ENCODE measurements at places on chromosomes 16 and 17.

DNA sequence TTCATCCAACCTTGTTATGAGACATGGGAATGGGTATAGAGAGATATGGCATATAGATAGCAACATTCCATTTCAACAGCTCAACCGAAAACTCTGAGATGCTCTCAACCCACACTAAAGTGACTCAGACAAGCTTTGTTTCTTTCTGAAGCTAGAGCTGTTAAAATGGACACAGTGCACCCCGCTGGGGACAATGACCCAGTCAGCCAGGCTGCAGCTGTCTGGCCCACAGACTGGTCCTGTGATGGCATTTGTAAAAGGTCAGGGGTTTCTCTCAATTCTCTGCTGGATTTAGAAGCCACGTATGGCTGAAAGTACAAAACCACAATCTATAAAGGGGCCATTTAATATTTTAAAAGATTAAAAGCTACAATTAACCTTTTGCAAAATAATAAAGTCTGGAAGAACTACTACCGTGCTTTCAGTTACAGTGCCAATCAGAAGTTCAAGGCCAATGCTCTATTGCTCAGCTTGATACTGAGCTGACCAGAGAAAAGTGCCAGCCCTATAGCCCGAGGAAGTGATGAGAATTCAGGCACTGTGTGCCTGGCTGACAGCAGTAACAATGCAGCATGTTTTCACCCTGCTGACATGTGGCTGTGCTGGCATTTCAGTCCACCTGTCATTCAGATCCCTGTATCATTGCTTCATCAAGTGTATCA, 60.2 kb downstream of the TEX2 start:
- DNase-seq = no peak

DNA sequence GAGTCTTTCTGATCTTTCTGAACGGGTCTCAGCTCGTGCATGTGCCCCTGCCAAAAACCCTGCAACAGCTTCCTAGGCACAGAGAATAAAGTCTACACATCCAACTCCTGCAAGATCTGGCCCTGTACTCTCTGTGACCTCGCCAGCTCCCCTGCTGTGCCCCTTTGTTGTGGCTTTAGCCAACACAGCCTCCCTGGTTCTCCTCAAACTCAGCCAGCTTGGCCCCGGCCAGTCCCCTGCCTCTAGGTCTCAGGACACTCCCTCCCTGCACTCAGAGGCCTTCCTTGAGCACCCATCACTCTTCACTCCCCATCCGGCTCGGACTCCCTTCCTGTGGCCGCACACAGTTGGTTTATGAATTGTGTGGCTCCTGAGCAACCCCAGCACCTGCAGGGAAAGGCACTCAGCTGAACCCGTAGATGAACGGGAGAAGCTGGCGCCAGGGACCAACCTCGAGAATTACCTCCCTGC, 1.4 kb downstream of the CEP131 start:
- no peak for DNase-seq

GRCh38 chr16:49701789-49702494, 154.0 kb downstream of the ZNF423 start:
- DNase-seq = no peak

GRCh38 chr17:731644-732066, 741 bp upstream of the TLCD3A start:
- no peak for DNase-seq

- no peak for DNase-seq
These were observed 53.0 kb downstream of the SOCS3 start for GRCh38 chr17:78306913-78307312.

GRCh38 chr16:53121661-53122060, 66.9 kb downstream of the CHD9 start:
- no peak for DNase-seq

DNA sequence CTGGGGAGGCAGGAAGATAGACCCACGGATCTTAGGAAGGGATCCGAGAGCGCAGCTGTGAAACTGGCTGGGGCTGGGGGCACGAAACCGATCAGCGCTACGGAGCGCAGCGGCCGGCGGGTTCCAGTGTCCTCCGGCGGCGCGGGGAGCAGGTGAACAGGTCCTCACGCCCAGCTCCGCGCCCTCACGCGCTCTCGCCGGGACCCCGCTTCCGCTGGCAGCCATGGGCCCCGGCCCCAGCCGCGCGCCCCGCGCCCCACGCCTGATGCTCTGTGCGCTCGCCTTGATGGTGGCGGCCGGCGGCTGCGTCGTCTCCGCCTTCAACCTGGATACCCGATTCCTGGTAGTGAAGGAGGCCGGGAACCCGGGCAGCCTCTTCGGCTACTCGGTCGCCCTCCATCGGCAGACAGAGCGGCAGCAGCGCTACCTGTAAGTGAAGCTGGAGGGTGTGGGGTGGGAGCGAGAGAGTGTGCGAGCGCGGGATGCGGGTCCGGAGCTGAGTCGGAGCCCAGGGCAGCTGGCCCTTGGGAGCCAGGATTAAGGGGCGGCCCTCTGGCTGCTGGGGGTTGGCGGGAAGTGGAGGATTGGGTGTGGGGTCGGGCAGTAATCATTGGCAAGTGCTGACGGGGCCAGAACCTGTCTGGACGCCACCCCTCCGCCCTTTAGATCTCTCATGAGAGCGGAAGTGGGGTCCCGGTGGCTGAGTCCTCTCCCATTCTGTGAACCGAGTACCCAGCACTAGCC, 479 bp downstream of the ITGA3 start:
- DNase-seq = no peak

DNA sequence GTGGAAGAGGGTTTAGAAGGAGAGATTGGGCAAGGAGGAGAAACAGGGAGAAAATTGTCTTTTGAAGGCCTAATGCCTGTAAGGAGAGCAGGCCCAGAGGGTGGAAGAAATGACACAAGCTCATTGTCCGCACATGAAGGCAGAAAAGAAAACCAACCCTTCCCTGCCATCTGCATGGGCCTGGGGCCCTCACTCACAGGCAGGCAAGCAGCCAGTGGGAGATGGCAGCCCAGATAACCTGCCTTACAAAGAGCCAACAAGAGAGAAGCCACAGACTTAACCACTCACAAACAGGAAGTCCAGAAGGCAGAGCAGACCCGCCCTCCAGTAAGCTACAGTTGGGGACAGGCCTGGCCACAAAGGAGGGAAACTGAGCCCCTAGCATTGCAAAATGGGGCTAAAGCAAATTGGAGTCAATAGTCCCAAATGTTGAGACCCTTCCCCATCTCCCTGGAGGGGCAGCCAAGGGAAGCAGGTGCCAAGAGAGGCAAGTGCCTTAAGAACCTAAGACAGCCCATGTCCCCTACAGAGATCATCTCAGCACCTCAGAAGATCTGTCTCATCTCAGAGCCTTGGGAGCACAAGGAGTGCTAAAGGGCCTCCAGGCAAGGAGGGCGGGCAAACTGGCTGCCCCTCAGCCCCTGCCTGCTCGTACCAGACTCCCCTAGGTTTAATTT, 7.3 kb upstream of the TSPOAP1 start:
- peak; percentile 75 for DNase-seq

- no peak for DNase-seq
These were observed 39.1 kb downstream of the CCDC57 start for GRCh38 chr17:82173351-82174041.

- DNase-seq = no peak
These were observed 144.9 kb downstream of the HAPSTR1 start for GRCh38 chr16:9236319-9236718.

DNA sequence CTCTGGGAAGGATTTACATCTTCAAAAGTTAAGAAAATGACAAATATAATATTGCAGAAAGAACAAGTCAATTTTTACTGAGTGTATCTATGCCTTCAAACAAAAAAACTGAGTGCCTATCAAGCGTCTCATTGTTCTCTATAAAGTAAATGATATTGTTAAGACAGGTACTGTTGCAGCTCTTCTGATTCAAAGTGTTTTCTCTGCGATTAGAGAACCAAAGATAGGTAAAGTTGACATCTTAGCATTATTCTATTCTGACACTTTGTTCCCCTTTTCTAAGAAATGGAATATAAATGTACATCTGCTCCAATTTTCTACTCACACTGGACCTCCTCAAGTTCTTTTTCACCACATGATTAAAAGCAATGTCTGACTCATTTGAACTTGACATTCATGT, 1317.7 kb downstream of the CDH11 start:
- DNase-seq = no peak

DNA sequence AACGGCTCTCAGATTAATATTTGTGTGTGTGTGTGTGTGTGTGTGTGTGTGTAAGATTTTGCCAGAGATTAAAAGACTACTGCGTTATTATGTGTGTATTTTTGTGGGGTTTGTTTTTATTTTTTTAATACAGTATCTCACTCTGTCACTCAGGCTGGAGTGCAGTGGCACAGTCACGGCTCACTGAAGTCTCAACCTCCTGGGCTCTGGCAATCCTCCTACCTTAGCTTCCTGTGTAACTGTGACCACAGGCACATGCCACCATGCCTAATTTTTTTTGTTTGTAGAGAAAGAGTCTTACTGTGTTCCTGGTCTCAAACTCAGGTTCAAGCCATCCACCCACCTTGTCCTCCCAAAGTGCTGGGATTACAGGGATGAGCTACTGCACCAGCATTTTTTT, 87.2 kb downstream of the CYB561 start:
- DNase-seq = no peak

DNA sequence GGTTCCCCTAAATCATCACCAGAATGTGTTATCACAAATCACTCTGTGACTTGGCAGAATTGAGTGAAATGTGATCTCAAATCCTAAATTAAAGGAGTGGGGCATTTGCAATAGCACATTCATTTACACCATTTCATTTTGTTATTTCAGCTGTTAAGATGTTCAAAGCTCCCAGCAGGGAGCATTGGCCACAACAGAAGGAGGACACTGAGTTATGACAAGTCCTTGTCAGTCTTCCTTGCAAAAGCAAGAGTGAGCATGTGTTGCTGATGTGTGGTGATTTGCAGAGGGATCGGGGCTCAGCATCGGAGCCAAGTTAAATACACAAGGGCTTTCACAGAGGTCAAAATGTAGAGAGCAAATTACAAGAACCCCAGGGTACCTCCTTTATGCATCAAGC, 372.2 kb upstream of the CDH5 start:
- DNase-seq = no peak

DNA sequence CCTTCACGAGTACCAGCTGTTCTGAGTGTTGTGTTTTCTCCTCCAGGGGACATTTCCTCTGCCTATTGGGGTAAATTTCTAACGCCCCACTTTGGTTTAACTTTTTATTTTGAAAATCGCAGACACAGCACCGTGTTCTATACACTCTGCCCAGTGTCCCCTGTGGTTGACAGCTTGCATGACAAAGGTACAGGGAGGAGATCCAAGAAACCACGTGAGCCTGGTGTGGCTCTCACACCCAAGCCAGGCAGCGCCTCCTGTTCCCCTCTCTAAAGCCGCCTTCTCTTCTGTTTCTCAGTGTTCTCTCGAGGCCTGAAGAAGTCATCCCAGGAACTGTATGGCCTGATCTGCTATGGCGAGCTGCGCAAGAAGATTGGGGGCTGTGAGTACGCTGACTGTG, 25.4 kb downstream of the CRAMP1 start:
- DNase-seq = no peak

- DNase-seq = no peak
These were observed 121.2 kb downstream of the ANKFN1 start for GRCh38 chr17:56274491-56274890.

- DNase-seq = no peak
These were observed 10.4 kb upstream of the HLF start for GRCh38 chr17:55254375-55254774.

- DNase-seq = no peak
These were observed 64.1 kb downstream of the RMI2 start for GRCh38 chr16:11409398-11409797.

DNA sequence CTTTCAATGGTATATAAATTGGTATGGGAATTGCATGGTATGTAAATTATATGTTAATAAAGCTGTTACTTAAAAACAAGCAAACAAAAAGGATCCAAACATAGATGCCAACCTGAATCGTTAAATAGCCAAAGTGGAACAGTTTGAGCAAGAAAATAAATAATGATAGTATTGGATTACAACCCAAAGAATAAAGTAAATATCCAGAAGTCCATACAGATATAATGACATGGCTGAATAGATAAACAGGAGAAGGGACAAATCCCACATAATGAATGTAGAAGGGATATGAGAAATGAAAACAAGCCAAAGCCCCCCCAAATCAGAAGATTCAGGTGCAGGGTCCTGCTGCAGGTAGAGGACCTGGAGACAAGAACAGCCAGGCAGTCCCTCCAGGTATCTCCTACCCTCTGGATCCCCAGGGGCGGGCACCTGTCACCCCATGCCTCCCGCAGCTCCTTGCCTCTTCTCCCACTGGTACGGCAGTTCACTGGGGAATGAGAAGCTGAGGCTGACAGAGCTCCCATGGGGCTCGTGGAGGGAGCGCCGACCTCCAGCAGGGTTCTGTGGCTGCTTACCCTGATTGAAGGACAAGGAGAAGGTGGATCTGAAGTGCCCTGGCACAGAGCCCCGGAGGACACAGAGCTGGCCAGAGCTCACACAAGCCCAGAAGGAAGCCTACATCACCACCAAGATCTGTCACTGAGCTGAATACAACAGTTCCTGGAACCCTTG, 9.9 kb upstream of the LCAT start:
- no peak for DNase-seq

- DNase-seq = no peak
These were observed 20.8 kb upstream of the ZNF423 start for GRCh38 chr16:49876716-49877129.

DNA sequence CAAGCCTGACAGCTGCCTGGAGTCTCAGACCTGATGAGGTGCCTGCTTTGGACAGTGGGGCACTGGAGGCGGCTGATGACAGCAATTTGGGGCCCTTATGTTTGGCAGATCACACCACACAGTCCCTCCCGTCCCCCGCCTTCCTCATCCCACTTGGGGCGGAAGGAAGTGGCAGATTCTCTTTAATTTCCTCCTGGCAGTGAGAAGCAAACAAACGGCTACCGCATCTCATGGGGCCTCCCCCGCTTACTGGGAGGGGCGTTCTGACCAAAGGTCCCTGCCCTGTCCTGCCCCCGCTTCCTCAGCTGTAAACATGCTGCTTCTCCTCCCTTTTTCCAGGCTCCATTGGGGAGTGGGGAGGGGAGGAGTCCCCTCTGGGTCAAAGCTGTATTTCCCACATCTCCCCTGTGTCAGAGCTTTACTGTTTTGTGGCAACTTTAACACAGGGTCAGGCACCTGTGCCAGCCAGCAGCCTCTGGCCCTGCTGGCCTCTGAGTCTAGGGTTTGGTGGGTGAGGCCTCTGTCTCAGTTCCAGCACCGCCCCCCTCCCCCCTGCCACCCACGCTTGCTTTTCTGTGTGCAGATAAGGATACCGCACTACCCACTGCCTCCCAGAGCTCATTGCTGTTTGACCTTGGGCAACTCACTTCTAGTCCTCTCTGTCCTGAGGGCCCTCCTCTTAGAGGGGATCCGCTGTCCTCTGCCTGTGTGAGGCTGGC, 5.4 kb upstream of the NFATC3 start:
- DNase-seq = peak; percentile 25

DNA sequence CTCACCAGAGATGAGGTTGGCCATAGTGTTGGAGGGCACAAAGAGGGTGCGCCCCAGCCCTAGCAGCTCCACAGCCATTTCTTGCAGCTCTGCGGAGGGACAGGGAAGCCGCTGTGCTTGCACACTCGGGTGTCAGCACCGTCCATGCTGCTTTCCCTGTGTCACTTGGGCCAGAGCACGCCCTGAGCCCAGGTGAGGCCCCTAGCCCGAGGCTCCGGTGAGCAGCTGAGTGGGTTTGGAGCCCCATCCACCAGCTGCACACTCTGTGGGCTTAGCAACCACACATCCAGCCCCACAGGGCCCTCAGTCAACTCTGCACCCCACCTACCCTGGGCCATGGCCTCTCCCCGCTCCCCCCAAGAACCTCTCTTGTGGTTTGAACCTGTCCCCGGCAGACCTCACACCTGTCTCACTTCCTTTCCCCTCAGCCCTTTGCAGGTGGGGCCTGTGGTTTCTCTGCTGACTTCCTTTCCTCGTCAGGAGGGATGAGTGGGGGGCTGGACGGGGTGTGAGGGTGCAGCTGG, 20.7 kb downstream of the TMEM235 start:
- no peak for DNase-seq

Measured in bone marrow (tissue), 2 donors.